ENCODE measurements at places on chromosomes 12 and 14.

DNA sequence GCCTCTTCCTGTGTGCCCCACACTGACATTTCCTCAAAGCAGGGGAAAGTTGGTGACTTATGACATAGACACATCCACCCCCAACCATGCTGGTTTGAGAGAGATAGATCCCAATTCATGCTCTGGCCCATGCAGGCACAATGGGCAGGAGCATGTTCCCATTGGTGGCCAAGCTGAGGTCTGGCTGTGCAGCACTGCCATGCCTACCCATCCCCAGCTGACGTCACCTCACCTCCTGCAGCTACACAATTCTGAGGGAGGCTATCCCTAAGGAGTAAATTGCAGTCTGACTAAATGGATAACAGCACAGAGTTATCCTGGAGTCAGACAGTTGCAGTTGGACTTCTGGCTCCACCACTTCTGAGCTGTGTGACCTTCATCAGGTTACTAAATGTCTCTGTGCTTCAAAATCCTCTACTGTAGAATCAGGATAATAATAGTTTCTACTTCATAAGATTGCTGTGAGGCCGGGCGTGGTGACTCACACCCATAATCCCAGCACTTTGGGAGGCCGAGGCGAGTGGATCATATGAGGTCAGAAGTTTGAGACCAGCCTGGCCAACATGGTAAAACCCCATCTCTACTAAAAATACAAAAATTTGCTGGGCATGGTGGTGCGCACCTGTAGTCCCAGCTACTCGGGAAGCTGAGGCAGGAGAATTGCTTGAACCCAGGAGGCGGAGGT lies 323.9 kb downstream of the BCL11B start:
- no peak for DNase-seq

DNA sequence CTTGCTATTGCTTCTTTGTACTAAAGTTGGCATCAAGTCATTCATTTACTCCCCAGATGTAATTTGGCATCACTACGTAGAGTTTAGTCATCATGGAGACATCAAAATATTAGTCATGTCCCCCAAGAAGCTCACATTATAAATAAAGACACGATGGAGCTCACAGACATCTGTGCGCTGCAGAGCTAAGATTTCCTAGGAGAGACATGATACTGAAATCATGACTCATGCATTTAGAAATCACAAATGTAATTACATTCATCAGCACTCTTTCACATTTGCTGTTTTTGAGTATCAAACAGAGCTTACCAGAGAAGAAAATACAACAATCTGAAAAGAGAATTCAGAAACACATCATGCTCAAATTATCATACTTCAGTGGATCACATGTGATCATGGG lies 169.8 kb downstream of the LRIG3 start:
- no peak for DNase-seq

GRCh38 chr12:128266541-128267130 lies 334 bp upstream of the TMEM132C start:
- DNase-seq = no peak

DNA sequence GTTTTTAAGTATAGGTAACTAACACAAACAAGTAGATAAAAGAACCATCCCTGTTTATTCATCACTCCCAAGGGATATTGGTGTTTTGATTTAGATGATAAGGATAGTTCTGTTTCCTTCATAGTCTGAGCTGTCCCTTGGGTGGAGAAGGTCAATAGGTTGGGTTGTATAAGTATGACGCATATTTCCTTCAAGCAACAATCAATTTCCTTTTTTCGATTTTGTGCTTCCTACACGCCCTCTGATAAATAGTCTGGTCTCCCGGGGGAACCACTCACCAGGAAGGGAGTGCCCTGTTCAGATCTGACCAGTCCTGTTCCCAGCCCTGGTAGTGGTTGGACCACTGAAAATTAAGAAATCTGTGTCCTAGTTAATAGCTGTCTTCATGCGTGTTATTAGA lies 378.8 kb upstream of the FAR2 start:
- no peak for DNase-seq

GRCh38 chr12:67069451-67070306 lies 199.5 kb upstream of the CAND1 start:
- DNase-seq = no peak

- DNase-seq = no peak
These were observed 13.5 kb upstream of the GPATCH2L start for GRCh38 chr14:76138119-76138757.

GRCh38 chr12:26768611-26769603 lies 64.1 kb downstream of the ITPR2 start:
- no peak for DNase-seq

DNA sequence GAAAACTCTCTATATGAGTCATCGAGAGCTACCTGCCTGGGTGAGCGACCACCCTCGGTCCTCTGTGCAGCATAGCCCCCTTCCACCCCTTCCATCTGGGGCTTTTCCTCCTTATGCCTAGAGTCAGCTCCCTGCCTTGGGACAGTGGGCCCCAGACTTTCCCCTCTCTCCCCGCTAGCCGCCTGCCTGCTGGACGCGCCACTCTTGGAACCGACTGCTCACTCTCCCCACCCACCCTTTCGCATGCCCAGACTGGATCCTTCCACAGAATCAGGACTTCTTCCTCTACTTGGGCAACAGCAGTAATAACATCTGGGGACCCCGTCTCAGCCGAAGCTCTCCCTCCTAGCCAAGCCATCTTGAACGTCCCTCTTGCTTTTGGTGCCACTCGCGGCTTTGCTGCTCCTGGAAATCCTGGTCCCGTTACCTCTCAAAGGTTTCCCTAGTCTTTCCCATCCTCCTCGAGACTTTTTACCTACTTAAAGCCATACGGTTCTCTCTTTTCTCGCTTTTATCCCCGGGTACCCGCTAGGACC lies 671 bp downstream of the ESYT1 start:
- DNase-seq = peak; percentile 26

- no peak for DNase-seq
These were observed 8.9 kb upstream of the MSRB3 start for GRCh38 chr12:65269603-65270002.

GRCh38 chr14:53953828-53954550 lies 2.6 kb downstream of the BMP4 start:
- DNase-seq = peak; percentile 48

DNA sequence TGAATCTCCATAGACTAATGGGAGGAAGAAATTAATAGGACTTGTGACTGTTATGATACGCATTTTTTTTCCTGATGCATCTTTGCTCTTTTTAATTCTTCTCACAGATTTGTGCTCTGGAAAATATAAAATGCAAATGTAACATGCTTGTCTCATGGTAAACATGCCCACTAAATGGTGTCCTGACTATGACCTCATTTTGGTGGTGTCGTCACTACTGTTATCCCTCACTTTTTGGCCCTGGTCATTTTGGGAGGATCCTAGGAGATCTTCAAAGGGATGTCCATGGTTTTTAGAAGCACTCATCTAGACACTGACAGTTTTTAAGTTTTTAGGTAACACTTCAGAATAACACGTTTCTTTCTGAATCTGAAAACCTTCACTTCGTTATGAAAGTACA lies 790.8 kb upstream of the FBXO33 start:
- no peak for DNase-seq

GRCh38 chr12:25761356-25761755 lies 197.1 kb upstream of the RASSF8 start:
- no peak for DNase-seq

GRCh38 chr12:52812749-52813148 lies 1.2 kb downstream of the KRT4 start:
- no peak for DNase-seq

DNA sequence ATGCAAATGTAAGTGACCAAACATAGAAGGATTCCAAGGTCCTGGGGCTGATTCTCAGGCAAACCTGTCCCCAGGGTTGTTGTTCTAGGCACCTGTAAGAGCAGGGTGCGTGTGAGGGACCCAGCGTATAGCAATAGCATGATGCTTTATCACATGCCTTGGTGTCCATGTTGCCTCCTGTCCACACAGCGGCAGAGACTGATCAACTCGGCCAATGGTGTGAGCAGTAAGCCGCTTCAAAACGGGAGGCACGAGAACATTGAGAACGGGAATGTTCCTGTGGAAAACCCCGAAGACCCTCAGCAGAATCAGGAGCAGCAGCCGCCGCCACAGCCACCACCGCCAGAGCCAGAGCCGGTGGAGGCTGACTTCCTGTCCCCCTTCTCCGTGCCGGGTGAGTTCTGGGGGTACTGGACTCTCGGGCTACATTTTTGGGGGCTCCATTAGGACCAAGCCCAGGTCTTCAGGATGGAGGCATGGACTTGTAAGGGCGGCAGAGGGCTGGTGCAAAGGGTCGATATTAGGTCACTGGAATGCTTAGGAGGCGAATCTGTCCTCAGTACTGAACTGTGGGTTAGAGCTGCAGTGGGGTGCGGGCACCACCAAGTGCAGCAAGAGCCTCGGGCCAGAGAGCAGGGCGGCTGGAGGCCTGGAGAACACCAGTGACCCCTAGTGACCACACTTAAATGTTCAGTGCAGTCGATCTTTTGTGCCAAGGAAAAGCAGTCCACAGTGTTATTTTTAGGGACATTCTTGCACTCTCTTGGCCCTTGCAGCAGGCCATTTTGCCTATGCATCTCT lies 57.2 kb upstream of the RIN3 start:
- peak; percentile 60 for DNase-seq

- peak; percentile 87 for DNase-seq
These were observed 52.4 kb upstream of the CAPRIN2 start for GRCh38 chr12:30806989-30807694.
